Stimulated activated CD4-positive, alpha-beta T cell treated with anti-CD3 and anti-CD28 coated beads, TNF-alpha, amount 100 ng/mL, for 24 hours (primary cell): ENCODE measurements at places on chromosomes 6 and 20.

DNA sequence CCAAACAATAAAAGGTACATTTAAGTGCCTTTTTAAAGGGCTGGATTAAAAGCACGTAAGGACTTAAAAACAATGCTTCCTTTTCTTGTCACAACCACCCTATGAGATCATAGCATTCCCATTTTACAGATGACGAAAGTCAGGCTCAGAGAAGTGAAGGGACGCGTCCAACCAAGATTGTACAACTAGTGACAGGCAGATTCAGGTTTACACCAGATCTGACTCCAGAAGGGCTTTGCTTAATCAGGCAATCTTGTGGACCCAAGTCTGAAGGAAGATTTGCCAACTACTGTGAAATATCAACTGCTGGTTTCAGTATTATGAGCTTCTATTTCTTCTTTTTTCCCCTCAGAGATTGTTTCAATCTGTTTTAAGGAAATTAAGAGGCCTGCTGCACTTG, 877 bp downstream of the ENPP4 start:
- DNase-seq, result no peak

GRCh38 chr20:57481281-57481711, 43.6 kb downstream of the CTCFL start:
- DNase-seq, result no peak

- no peak for DNase-seq
Observed at GRCh38 chr20:45867819-45868176, 10.4 kb downstream of the ZSWIM3 start.

DNA sequence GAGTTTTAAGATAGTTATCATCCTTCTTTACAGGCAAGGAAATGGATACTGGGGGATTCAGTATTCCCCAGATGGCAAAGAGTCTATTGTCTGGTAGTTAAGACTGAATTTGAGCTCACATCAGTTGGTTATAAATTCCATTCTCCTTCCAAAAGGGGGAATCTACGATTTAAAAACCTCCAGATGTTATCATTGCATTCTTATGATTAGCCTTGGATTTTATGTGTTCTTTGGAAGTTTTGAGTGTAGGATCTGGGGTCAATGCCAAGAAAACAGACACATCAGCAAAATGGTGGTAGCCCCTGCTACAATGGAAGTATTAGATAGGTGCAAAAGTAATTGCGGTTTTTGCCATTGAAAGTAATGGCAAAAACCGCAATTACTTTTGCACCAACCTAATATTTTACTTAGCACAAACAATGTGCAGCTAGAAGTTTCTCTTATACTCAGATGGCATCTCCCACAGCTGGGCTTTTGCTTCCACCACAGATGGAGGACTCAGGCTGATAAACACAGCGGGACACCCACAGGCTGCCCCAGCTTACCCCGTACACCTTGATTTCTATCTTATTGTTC, 168.2 kb upstream of the RIN2 start:
- no peak for DNase-seq

- DNase-seq, result no peak
Observed at GRCh38 chr6:156617376-156617775, 159.8 kb upstream of the ARID1B start.

- DNase-seq, result no peak
Observed at GRCh38 chr6:44504301-44504791, 116.8 kb downstream of the CDC5L start.

- no peak for DNase-seq
Observed at GRCh38 chr20:25197183-25197869, 1.8 kb downstream of the ENTPD6 start.

GRCh38 chr6:113094779-113095178, 747.6 kb downstream of the RFPL4B start:
- no peak for DNase-seq

- DNase-seq, result no peak
Observed at GRCh38 chr6:151974061-151974617, 166.7 kb downstream of the ESR1 start.

- peak; percentile 85 for DNase-seq
Observed at GRCh38 chr6:169212897-169213813, 40.5 kb downstream of the THBS2 start.

DNA sequence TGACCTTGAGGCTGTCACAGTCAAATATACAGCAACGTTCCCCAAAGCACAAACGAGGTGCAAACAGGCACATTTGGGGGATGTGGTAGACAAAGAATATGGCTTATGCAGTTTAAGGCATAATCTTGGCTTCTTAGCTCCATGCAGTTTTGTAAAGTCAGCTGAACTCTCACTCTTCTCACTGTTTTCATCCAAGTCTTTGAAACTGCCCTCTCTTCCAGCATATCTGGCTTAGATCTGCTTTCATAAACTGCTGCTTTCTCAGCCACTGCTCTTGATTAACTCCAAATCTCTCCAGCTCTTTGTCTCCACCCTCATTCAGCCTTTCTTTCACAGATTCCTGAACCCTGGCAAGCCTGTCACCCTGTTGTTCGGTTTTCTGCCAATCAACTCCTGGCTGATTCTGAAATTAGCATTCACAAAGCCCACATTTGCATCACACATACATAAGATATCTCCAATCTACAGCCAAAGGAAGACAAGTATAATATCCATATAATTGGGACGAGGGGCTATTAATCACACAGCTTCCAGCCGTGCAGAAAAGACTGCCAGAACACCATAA, 301.1 kb upstream of the RNF217 start:
- no peak for DNase-seq

DNA sequence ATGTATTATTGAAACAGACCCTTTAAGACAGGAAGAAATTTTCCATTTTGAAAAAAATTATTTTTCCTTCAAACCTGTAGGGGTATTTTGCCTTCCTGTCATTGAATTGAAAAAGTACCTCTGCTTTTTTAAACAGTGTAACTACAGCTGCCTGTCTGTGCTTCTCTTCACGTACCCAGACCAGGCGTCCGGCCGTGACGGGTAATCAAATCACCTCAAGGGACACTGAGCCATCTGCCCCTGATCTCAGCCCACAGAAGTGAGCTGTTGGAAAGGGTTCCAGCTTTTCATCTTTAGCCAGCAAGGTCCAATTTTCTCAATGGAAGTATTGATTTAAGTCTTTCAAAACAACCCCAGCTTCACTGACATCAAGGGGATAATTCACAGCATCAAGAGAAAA, 58.0 kb downstream of the SLC35D3 start:
- DNase-seq, result no peak

DNA sequence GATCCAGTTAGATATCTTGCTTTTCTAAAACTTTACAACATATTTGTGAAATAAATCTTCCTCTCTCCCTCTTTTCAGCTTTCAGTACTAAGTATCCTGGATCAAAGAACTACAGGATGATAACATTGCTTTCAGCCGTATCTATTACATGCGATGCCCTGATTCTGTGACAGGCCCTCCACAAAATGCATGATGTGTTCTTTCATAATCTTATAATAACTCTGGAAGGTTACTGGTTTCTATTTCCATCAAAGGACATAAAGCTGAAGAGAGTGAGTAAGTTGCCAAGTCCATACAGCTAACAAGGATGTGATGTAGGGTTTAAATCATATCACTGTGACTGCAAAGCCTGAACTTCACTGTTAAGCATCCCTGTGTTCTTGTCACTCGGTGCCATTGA, 62.9 kb upstream of the ADGRG6 start:
- DNase-seq, result no peak

- no peak for DNase-seq
Observed at GRCh38 chr6:105449756-105450390, 47.0 kb upstream of the PREP start.

- DNase-seq, result no peak
Observed at GRCh38 chr6:96862560-96862959, 25.3 kb upstream of the GPR63 start.

- DNase-seq, result no peak
Observed at GRCh38 chr6:79810185-79810705, 137.1 kb downstream of the ELOVL4 start.

DNA sequence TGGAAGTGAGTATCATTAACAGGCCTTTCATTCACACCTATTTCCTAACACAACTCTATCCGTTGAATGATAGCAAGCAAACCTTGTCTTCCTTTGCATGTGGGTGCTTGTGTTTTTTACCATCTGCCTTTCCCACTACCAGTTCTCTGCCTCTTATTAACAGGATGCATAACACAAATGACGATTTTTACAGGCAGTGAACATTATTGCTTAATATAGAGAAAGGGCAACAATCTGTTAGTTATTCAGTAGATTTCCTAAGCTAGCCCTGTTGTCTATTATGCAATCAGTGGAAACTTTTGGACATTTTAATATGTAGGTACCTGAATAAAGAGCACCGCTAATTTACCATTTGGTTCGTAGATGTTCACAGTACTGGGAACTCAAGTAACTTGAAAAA, 348.8 kb upstream of the PLCB4 start:
- no peak for DNase-seq

- DNase-seq, result no peak
Observed at GRCh38 chr6:134689641-134690040, 260.3 kb downstream of the ALDH8A1 start.

DNA sequence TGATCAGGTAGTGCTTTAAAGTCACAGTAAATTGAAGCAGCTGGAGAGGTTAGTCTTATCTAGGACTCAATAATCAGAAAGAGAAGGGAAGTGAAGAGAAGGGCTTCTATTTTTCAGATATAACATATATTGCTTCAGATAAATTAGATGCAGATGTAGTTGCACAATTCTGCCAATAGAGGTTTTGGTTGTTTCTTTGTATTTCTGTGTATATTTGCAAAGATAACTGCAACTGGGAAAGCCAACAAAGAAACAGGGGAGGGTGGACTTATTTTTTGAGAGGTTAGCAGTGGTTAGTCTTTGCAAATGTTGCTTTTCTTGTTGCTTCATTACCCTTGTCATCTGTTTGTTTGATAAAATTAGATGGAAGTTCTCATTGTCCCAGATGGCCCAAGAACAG, 106.6 kb downstream of the ADGRG6 start:
- DNase-seq, result no peak

DNA sequence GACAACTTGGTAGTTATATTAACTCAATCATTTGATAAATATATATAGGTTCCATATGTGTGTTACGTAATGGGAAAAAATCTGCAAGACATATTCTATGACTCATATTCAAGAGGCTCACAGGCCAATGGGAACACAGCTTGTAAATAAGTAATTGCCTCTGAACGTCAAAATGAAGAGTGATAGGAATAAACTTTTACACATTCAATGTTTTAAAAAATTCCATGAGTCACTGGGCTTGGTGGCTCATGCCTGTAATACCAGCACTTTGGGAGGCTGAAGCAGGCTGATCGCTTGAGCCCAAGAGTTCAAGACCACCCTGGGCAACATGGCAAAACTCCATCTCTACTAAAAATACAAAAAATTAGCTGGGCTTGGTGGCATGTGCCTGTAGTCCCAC, 209.4 kb upstream of the MCHR2 start:
- DNase-seq, result no peak
